ENCODE measurements at places on chromosomes 12 and 14.

DNA sequence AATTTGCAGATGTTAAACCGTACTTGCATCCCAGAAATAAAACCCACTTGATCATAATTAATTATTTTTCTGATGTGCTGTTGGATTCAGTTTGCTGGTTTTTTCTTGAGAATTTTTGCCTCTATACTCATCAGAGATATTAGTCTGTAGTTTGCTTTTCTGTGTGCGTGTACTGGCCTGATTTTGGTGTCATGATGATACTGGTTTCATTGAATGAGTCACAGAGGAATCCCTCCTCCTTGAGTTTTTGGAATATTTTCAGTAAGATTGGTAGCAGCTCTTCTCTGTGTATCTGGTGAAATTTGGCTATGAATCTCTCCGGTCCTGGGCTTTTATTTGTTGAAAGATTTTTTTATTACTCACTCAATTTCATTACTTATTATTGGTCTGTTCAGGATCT lies 100.4 kb upstream of the PMCH start:
- DNase-seq: no peak

DNA sequence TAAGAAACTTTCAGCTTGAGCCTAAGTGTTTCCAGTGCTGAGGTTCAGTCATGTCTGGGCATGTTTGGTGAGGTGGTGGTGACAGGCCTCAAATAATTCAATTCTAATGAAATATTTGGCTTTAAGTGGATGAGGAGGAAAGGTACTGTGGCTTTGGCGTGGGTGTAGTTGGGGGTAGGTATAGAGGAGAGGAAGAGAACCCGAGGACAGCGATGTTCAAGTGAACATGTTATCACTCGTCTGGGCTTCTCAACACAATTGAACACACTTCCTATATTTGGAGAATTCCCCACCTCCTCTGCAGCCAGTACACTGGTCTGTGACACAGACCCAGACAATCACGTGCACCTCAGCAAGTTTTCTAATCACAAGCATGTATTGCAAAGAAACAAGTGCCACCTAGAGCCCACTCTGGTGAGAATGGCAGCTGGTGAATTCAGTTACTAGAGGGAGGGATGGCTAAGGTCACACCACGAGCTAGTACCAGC lies 53.0 kb downstream of the IFNG-AS1 start:
- no peak for DNase-seq

DNA sequence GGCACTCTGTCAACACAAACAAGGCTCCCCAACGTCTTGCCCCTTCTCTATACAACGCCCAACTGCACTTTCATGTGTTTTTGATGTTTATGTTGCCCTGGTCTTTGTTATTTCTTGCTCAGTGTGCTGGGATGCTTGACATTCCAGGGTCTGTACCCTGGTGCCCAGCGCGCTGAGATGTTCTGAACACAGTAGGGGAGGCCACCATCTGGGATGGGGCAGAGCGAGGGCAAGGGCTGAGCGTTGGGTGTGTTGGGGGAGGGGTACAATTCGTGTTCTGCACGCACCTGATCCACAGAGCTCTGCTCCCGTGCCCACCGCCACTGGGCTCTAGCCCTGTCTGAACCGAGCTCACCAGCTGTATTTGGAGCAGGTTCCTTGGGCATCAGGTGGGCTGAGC lies 52.9 kb downstream of the ISCA2 start:
- DNase-seq: no peak

GRCh38 chr14:48710133-48710532 lies 876.0 kb downstream of the RPS29 start:
- DNase-seq: no peak

DNA sequence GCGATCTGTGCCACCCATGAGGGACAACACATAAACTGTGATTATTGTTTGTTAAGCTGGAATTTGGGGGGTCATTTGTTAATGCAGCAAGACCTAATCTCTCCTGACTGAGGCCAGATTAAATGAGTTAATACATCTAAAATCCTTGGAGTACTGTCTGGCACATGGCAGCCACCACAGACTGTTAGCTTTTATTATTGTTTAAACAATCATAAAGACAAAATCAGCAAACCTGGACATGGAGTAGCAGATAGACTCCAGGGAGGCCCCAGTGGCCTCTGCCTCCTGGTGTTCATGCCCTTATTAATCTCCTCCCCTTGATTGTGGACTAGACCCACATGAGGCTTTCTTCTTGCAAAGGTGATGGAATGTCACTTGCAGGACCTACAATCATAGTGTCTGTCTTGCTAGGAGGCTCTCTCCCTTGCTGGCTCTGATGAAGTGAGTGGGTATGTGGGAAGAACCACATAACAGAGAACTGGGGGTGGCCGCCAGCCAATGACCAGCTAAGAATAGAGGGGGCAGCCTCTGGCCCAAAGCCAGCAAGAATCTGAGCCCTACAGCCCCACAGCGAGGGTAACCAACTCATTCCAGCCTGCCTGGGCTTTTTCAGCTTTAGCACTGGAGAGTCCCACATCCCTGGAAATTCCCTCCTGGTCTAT lies 142.0 kb downstream of the SCARB1 start:
- no peak for DNase-seq

DNA sequence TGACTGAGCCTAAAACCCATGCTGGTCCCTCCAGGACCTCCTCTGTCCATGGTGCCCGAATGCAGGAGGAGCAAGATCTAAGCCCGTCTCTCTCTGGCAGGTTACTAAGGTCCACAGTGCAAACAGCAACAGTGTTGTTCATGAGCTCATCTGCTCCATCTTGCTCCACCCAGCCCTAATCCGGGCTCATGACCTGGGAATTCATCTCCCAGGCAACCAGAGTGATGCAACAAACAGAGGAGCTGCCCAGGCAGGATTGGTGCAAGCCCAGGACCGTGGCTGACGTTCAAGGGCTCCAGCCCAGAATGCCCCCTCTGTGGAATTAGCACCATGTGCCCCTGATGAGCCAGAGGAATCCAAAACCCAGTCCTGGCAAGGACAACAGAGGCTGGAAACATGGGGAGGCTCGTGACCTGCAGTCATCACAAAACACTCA lies 29.9 kb downstream of the HSPB8 start:
- DNase-seq: no peak

DNA sequence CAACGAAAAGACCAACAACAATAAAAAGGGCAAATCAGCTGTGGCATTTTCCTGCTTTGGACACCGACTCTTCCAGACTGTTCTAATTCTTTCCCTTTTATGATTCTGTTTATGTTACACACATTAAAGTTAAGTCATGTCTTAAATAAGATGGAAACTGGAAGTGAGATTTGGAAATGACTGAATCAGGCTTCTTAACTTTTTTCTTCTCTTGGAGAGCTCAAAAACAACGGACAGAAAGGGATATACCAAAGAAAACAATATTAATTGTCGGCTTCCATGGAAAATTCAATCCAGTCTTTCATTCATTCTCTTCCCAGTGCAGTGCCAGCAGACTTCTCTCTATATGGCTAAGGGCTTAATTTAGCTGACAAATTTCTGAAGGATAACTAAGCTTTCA lies 214.9 kb upstream of the DDHD1 start:
- DNase-seq: no peak

DNA sequence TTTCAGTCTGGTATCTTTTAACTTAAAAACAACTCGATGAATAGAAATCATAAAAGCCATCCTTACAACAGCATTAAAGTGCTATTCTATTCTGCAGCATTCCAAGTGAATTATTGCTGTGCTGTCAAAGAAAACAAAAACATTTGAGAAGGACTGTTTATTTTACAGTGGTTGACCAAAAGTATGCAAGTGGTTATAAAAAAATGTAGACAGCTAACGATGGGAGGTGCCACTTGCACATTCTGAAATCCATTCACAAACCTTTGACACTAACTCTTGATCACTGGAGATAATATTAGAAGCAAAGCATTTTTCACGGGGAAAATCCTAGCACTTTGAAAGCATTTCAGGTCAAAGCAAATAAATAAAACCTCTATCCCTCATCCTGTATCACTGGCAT lies 55.6 kb downstream of the HMGA2 start:
- DNase-seq: no peak

All from T-helper 2 cell treated with Interferon-gamma antibody and Interleukin-4, amounts not matched to agents 5 μg/mL and 100 μg/mL, for 36 hours (primary cell).